ENCODE measurements at places on chromosomes 4 and X.

GRCh38 chrX:124534536-124534935 is 188.2 kb downstream of the SH2D1A start:
- DNase-seq: no peak

DNA sequence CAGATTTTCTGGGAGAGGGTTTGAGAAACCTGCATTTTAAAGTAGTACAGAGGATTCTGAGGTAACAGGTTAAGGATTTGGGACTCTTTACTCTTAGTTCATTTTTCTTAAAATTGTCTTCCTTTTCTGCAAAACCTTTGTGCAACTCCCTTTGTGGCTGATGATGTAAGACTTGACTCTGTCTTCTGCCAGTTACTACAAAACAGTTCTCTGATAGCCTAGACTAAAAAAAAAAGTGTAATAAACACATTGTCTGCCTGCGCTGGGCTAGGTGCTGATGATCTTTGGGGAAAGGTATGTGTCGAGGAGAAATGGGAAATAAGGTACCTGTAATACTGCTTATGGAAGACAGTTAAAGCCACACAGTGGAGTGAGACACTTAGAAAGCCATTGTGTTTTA is 28.7 kb downstream of the IL13RA1 start:
- DNase-seq: peak; percentile 31

DNA sequence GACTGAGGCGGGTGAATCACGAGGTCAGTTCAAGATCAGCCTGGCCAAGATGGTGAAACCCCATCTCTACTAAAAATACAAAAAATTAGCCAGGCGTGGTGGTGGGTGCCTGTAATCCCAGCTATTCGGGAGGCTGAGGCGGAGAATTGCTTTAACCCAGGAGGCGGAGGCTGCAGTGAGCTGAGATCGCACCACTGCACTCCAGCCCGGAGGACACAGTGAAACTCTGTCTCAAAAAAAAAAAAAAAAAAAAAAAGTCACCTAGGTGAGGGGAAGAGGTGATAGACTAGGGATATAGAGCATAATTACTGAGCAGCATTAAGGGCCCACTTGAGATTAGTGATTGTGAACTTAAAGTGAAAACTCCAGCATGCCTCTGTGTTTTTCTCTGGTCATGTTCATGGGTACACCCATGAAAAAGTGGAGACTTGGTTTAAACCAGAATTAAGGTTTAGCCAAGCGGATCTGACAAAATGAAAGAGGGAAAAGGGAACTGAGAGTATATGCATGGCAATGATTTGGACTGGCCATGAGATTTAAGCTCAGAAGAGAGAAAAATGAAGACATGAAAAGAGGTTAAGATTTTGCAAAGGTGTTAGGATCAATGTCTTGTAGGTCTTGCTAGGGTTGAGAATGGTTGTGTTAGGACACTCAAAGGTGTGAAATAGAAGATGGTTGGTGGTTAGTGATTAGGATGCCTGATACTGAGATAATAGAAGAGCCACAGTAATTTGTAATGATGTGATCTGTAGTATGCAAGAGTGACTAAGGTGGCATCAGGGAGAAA is 105.0 kb downstream of the RAB28 start:
- no peak for DNase-seq

GRCh38 chrX:94053575-94053974 is 379.6 kb downstream of the FAM133A start:
- DNase-seq: no peak

DNA sequence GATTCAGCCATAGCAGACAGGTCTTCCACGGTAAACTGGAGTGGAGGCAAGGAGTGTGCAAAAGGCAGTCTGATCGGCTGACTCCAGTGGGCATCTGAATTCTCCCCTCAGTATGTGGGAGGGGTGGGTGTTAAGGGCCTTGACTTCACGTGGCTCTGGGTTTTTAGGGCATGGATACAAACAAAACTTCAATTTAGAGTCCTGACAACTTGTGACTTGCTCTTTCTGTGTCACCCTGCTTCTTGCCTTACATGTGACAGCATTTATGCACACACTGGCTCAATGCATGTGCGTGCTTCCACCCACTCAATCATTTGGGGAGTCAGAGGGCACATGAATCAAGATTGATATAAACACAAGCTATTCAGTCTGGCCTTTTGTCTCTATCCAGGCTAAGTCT is 17.5 kb downstream of the PLP1 start:
- DNase-seq: no peak

DNA sequence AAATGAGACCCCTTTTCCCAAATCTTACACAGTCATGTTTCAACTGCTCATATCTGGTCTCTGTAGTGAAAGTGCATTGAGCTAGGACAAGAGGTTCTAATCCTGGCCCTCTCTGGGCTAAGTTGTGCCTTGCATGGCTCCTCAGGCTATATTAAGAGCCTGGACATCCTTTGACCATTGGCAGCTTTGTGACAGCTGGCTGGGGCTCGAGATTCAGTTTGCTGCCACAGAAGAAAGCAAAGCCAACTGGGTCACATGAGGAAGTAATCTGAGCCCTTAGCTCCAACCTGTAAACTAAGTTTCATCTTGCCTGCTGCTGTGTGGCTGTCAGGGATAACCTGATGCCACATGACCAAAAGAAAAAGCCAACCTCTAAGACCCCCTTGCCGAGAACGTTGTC is 51.8 kb upstream of the JADE1 start:
- peak; percentile 3 for DNase-seq

GRCh38 chr4:112340023-112340422 is 42.9 kb downstream of the ALPK1 start:
- no peak for DNase-seq

DNA sequence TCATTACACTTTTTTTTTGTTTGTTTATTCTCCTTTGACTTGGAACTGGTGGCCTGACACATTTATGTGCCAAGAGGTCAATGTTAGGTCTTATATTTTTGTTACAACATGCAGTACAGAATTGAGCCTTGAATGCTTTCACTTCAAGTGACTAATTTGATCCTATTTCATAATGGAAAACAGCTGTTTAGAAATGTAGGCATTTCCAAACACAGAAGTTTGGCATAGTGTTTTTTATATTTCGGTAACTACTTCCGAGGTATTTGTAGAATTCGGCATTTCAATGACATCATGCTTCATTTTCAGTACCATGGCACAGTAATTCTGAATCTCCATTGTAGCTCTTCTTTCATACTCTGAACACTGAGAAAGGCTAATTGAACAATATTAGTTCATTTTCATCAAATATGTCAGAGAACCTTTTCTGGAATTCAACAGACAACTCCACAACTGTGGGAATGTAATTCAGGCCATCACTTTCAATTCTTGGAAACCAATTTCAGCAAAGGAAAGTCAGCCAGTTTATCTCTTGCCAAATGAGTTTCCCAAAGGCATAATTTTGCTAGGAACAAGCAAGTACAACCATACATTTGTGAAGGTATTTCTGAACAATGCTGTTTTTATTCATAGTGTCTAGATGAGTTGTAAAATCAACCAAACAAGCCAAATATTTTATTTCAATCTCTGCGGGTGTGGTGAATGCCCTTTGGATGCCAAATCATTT is 11.4 kb downstream of the FAM120C start:
- DNase-seq: peak; percentile 84

DNA sequence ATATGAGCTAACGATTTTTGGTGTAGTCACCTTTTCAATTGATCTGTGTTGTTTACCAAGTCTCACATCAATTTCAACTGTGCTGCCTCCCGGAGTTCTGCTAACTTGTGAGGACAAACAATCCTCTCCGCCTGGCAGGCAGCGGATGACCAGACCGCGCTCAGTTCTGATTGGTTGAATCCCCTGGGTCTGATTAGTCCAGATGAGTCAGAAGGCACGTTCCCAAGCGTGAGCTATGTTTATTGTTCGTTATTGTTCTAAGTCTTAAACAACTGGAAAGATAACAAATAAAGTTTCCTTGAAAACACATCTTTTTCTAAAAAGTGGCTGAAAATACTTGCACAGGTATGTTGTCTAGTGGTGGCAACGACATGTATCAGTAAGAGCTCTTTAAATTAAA is 37.9 kb upstream of the TRPC3 start:
- peak; percentile 25 for DNase-seq

DNA sequence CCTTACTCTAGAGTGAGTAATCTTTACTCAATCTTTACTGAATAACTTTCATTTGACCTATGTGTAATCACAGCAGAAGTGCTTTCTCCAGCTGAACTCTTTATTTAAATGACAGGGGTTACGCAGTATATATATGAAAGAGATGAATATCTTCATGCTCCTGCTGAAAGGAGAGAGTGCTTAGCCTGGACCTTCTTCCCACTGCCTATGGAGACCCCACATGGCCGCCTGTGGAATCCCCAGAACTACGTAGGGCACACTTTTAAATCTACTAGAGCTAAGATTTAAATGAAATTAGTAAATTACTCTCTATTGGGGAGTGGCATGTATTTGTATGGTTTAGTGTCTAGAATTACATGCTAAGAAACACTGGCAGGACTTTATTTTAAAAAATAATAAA is 391.2 kb downstream of the ANKRD50 start:
- no peak for DNase-seq

GRCh38 chrX:53005327-53005726 is 43.3 kb upstream of the GPR173 start:
- DNase-seq: no peak

DNA sequence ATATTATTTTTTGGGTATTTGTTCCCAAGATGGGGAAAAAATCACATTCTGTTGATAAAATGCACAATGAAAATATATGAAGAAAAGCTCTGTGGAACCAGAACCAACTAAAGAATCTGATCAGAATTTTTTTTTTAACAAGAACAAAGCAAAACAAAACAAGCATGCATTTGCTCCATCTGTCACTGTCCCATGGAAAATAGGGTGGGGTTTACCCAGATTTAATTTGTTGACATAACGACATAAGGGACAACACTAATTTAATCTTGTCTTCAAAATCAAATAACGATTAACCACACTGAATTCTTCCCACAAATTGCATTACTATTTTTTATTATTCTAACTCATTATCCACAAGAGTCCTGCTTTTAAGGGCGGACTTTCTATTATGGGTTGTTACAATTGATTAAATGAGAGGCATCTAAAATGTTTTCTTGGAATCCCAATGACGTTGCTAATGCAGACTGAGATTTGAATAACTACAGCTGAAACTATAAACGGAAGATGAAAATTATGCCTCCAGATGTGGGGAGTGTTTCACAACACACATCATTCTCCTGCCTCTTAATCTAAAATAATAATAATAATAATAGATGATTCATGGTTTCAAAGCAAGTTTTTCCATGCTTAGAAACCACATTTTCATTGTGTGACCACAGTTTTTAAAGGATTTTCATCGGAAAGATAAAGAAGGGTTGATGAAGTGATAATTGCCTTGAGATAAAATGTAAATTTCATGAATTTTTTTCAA is 307.0 kb upstream of the CPEB2 start:
- no peak for DNase-seq

GRCh38 chr4:8665406-8666360 is 73.1 kb downstream of the CPZ start:
- DNase-seq: no peak

- peak; percentile 54 for DNase-seq
Observed at GRCh38 chr4:140755774-140756318, 339 bp downstream of the TBC1D9 start.

GRCh38 chr4:102036619-102037376 is 246.3 kb downstream of the BANK1 start:
- DNase-seq: peak; percentile 49

GRCh38 chr4:68396756-68397155 is 46.9 kb upstream of the YTHDC1 start:
- DNase-seq: no peak

GRCh38 chrX:54922547-54922946 is 1.9 kb downstream of the TRO start:
- no peak for DNase-seq

GRCh38 chrX:133473451-133473850 is 58.2 kb upstream of the GPC4 start:
- DNase-seq: no peak

DNA sequence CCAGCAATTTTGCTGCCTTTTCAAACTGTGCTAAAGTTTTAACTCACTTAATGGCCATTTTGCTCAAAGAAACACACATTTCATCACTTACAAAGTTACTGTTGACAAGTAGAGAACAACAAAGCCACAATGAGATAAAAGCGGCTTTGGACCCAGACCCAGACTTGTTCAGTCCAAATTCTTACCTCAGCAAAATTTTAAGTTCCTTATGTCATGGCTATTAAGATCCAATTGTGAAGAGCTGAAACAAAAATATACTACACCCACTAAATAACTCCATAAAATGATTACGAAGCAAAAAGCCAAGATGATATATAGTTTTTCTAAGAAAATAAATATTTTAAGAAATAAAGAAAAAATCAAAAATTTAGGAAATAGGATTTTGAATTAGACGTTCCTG is 137.0 kb upstream of the INPP4B start:
- DNase-seq: no peak

DNA sequence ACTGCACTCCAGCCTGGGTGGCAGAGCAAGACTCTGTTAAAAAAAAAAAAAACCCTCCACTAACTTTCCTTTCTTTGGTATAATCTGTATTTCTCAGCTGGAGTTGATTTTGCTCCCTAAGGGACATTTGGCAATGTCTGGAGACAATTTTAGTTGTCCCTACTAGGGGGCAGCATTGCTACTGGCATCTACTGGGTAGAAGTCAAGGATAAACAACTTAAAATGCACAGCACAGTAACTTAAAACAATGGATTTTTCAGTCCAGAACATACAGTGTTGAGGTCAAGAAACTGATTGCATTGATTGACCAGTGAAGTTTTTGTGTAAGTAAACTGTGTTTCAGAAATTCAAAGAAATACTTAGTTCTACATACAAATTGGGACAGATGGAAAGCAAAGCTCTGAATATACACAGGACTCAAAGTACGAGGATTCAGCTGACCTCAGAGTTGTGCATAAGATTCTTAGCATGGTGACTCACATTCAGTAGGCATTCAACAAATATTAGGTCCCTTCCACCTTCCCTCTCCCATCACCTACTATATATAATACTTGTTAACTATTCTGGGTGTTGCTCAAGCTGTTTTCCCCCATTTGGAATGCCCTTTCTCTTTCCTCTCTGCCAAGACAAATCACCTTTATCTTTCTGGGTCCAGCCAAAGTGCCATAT is 8.8 kb downstream of the DDX53 start:
- DNase-seq: peak; percentile 28

GRCh38 chr4:140693562-140693961 is 62.6 kb downstream of the TBC1D9 start:
- DNase-seq: no peak

GRCh38 chrX:18666614-18667013 is 5.3 kb downstream of the RS1 start:
- no peak for DNase-seq

GRCh38 chrX:13051529-13052172 is 7.2 kb upstream of the FAM9C start:
- DNase-seq: no peak

DNA sequence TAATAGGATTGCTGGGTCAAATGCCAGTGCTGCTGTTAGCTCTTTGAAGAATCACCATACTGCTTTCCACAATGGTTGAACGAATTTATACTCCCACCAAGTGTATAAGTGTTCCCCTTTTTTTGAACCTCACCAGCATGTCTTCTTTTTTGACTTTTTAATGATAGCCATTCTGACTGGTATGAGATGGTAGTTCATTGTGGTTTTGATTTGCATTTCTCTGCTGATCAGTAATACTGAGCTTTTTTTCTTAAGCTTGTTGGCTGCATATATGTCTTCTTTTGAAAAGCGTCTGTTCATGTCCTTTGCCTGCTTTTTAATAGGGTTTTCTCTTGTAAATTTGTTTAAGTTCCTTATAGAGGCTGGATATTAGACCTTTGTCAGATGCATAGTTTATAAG is 14.8 kb downstream of the USP38 start:
- no peak for DNase-seq

Data from AG10803 (cell line).